ENCODE measurements at places on chromosomes 12 and 14.

GRCh38 chr12:98699586-98699985, 54.5 kb downstream of the APAF1 start:
- no peak for DNase-seq

GRCh38 chr12:132657004-132657727, 30.0 kb downstream of the POLE start:
- no peak for DNase-seq

- DNase-seq, result peak; percentile 21
These were observed 441.6 kb upstream of the FBXO33 start for GRCh38 chr14:39873791-39874190.

GRCh38 chr12:42409471-42409870, 83.5 kb downstream of the PPHLN1 start:
- no peak for DNase-seq

GRCh38 chr14:55157080-55157479, 28.0 kb downstream of the LGALS3 start:
- no peak for DNase-seq

DNA sequence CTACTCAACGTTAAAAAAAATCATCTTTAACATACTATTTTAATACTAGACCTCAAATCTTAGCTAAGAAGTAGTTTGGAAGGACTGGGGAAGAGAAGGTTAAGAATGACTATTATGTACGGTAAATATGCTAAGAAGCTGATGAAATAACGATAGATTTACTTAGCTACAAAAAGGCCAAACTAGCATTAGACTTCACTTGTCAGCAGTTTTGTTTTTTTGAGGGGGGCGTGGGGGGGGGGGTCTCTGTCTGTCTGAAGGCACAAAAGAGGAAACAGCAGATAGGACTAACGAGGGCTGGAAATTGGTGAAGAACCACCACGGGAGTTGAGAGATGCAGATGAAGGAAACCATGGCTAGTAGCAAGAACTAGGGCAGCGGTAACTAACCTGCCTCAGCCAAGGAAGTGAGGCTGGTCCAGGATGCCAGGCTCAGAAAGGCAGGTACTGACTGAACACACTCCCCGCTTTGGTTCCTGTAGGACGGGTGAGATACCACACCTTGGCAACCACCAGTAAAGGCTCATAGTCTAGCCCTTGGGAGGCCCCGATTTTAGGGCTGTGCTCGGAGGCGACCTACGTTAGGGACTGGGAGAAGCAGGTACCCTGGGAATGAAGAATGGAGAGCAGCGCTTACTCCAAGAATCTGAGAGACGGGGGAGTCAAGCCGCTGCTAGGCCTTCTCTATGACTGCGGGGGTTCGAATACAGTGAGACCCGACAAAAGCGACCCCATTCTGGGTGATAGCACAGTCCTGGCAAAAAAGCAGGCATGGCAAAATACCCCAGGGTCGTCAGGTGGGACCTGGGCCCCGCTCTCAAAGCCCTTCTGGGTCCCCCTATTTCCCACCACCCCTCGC, 675 bp downstream of the NEDD8 start:
- DNase-seq, result peak; percentile 44

- no peak for DNase-seq
These were observed 748 bp downstream of the MAPKAPK5 start for GRCh38 chr12:111842556-111843396.

DNA sequence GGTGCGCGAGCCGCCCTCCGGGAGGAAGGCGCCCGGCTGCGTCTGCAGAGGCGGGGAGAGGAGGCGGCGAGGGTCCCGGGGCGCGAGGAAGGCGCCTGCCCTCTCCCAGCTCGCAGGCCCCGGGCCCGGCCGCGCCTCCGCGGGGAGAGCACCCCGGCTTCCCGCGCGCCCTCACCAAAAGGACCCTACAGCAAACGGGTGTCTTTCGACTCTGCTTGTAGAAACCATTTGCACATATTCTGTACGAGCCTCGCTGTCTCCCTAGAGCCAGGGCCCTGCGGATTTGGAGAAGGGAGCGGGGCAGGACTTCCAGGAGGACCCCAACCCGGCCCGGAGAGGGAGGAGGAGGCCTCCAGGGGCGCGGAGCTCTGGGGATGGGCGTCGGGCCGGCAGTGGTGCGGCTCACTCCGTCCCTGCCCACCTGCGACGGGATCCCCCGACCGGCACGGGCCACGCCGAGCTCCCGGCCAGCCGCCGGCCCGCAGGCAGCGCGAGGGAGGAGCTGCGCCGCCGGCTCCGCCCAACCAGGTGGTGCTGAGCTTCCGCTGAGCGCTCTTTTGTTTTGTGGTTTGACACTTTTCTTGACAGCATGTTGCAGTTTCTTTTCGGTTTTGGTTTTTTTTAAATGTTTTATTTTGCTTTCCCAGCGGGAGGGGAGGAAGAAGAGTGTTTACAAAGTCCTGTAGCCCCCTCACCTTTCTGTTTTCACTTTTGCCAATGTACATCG, 103.3 kb upstream of the FKBP4 start:
- peak; percentile 33 for DNase-seq

DNA sequence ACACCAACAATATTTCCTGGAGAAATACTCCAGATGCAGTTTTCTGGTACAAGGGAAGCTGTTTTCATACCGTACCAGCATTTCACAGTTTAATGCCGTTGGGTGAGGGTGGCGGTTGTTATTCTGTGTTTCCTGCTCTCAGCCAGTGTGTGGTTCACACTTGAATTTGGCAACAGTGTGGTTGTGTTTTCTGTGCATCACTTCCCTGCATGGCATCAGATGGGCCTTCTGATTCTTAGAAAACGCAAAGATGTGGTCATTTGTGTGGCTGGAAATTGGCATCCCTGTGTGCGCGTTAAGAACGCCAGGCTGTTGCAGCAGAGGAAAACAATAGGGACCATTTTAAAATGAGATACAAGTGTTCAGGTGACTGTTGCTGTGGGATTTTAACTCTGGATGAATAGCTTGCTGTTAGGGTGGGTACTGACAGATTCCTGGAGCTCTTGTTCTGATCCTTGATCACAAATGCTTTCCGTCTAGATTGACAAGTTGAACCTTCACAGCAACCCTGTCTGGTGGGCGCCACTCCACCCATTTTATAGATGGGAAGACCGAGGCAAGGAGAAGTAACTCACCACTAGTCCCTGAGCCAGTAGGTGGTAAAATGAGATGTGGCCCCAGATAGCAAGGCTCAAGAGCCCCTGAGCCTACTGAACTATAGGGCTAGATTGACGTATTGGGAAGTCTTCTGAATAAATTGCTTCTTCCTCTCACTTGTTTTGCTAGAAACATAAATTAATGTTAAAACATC, 231.2 kb downstream of the CHST11 start:
- DNase-seq, result no peak

DNA sequence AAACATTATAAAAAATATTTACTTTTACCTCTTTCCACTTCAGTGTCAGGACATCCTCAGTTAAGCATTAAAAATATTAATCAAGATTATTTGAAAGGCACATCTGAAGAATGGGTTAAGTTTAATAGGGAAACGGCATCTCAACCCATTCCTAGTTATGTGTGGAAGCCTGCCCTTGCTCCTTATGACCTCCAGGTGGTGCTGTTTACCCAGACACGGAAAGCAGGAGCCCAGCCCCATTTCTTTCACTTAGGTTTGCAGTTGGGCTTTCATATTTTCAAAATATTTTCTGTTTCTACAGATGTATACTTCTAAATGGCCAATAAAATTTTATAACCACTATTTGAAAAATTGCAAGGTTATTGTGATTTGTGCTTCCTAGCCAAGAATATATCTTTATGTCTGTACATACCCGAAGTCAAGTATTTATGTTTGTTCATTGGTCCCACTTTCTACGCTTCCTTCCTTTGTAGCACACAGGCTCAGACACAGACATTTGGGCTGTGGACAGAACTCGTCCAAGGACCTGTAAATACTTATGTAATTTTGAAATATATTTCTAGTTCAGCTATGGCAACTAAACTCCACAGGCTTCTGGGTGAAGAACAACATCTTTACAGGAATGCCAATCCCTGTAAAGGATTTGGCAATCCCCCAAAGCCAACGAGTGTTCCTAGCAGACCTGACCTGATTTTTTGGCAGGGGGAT, 247.1 kb downstream of the AKAP6 start:
- DNase-seq, result peak; percentile 57

GRCh38 chr14:34629344-34629656, 648 bp downstream of the SNX6 start:
- DNase-seq, result no peak

DNA sequence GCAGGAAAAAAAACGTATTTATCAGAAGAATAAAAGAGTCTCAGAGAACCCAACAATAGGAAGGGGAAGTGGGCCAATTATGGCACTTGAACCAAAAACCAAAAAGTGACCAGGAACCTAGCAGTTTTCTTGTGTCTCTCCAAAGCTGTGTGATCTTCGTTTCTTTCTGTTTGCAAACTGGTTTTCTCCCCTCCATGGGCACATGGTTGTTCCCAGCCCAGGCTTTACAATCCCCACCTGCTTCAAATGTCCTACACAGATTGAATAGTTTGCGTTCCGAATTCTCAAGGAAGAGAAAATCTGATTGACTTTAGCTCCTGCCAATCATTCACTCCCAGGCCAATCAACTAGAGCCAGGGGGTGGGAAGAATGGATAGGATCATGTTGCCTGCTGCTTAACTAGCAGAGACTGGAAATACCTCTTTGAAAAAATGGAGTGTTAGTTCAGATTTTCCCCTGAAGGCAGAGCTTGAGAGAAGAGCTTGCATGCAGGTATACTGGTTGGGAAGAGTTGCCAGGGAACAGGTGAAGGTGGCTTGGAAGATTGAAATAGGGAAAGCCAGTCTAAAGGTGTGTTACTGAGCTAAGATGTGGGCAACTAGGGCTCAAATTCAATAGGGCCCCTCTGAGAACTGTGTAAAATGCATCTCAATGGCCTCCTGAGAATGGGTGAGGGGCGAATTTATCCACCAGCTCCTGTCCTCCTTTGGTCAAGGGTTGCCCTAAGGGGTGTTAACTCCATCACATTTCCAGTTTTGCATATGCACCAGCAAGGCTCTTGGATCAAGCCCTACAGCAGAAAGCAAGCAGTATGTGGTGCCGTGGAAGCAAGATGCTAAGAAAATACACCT, 106.4 kb upstream of the SRRM4 start:
- DNase-seq, result peak; percentile 43

GRCh38 chr12:121740847-121741246, 28.3 kb downstream of the TMEM120B start:
- no peak for DNase-seq

DNA sequence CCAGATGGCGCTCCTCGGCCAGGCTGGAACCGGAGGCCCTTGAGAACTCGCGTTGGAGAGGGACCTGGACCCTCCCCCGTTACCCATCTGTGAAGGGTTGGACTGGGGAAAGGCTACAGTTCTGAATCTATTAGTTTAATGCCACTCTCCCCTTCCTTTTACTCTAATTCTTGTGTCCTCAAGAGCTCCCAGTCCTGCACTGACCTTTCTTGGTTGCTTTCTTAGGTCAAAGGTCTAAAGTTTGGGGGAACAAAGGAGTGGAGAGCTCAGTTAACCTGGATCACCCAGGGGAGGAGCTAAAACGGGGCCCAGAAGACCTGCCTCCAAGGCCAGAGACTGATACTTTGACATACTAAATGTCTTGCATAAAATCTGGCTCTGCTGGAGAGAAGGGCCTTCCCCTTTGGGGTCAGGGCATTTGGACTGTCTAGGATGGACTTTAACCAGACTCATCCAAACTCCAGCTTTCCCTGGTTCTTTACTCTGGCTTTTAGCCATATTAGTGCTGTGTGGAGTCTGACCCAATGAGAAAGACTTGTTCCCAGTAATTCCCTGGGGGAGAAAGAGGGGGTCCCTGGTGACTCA, 923 bp upstream of the MLF2 start:
- DNase-seq, result no peak

DNA sequence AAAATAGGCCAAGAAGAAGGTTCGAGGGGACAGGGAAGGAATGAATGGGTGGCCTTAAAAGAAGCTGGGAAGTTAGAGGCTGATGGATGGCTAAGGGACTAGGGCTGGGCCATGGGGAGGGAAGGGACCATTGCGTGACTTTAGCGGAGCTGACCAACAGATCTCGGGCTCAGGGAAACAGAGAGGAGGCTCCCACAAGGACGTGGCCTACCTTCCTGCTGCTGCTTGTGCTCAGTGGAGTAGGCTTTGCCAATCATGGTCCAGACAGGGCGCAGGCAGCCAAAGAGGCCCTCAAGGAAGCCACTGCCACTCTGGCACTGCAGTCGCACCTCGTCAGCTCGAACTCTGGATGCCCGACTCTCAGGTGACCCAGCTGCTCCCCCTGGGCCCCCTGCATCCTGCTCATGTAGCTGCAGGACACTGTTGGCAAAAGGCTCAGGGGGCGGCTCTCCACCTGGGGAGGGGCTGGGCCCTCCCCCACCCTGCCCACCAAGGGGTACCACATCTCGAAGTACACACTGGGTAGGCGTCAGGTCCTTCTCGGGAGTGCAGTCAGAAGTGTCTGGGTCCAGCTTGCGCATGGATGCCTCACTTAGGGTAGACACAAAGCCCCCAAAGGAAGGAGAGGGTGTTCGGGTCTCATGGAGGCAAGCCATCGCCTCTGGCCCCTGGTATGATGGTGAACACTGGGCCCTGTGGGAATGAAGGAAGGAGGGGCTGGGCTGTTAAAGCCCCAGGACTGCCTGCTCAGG, 12.3 kb downstream of the MAP3K12 start:
- DNase-seq, result no peak

DNA sequence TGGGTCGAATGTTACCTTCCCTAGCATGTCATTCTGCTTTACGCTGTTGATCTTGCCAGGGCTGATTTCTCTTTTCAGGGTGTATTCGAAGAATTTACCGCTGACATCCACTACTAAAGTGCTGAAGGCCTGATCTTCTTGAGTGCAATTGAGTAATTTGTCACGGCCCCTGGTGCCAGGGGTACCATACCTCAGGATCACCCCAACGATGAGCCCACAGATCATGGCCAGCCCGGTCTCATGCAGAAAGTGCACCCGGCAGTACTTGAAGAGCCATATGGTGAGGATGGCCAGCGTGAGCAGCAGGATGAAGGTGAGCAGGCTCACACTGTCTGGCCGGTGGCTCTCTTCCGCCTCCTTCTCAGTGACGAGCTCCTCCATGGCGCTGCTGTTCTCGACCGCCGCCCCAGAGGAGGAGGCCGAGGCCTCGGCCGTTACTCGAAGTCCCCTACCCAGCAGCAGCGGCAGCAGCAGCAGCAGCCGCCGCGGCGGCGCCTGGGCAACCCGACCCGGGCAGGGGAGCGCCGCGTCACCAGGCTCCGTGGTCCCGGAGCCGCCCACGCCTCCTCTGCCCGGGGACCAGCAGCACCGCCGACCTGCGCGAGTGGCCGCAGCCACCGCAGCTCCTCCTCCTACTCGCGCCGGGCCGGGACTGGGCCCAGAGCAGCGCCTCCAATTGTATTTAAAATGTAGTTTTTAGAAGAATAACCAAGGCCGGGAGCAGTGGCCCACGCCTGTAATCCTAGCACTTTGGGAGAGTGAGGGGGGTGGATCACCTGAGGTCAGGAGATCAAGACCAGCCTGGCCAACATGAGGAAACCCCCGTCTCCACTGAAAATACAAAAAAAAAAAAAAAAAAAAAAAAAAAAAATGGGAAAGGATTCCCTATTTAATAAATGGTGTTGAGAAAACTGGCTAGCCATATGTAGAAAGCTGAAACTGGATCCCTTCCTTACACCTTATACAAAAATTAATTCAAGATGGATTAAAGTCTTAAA, 58.5 kb upstream of the TMPO start:
- DNase-seq, result no peak

Measured in NCI-H345 (cell line).